ENCODE measurements at places on chromosomes 1 and 21. TPM values are rescaled to one million over a fixed set of nuclear protein-coding genes. Genes with fewer than 3 reads are reported as not detected.

Gene RIMKLA
- total RNA-seq = 0.69 TPM

Gene ATP6V0B
- 44.4 TPM for total RNA-seq

GRCh38 chr1:170511038-170511437 lies 20.9 kb upstream of the GORAB start:
- DNase-seq = no peak

- no peak for DNase-seq
These were observed 6.5 kb downstream of the NR0B2 start for GRCh38 chr1:26907071-26907917.

DNA sequence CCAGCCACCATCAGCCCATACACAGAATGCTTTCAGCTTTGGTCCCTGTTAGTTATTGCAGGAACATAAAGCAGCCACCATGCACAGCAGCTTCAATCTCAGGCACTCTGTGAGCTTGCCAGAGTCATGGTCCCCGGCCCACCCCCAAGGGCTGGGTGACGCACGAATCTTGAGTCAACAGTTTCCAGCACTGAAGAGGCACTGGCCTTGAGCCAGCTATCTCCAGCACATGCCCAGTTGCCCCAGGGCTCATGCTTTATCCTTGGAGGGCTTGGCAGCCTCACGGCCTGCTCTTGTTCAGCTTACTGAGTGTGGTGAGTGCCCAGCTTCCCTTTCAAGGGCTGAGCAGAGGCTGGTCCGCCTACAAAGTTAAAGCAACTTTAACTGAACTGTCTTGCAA lies 200.7 kb upstream of the RAB4A start:
- no peak for DNase-seq
